ENCODE measurements at places on chromosomes 13 and 19.
A peak's percentile ranks its signal among the peaks of the same experiment; 100 is the strongest.

GRCh38 chr13:112760435-112760834 is 70.6 kb downstream of the ATP11A start:
- DNase-seq: no peak

DNA sequence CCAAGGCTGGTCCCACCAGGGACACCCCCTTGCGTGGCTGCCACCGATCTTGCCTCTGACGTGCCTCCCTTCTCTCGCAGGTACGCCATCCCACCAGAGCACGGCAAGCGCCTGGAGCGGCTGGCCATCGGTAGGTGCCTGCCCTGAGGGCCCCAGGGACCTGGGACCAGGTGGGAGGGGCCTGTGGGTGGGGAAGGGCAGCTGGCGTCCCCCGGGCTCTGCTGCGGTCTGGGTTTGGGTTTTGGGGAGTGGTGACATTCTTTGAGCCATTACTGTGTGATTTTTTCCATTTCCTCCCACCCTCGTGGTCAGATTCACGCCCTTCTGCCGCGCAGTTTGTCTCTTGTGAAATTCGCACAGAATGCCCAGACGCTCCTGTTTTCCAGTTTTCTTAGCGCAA is 102.0 kb downstream of the KDM4B start:
- no peak for DNase-seq

DNA sequence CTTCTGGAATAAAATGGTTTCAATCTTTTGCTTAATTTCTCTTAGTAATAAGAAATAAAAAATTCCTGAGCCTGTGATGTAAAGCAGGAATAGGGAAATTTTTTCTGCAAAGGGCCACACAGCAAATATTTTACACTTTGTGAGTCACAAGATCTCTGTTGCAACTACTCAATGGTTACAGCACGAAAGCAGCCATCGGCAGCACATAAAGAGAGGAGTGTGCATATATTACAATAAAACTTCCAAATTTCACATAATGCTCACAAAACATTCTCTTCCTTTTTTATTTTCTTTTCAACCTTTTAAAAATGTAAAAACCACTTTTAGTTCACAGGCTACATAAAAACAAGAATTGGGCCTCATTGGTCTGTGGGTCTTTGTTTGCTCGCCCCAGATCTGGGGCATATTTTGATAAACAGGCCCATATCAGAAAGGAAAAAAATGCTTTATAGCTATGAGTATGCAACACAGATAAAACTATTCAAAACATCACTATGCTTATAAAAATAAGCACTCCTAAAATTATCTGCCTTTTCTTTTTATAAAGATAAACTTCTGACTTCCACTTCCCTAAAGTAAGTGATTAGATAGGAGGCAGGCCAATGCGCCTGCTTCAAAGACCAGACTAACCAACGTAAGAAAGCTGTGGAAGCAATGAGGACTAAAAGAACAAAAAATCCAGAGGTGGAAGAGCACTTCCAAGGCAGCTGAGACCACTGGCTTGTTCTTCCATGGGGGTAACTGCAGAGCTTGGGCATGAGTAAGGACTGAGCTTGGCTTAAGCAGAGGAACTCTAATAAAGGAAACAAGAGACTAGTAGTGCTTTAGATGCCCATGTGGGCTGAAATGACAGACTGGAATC is 26.5 kb downstream of the MYCBP2 start:
- DNase-seq: no peak

- no peak for DNase-seq
These were observed 134.5 kb downstream of the IRS2 start for GRCh38 chr13:109651854-109652253.

- DNase-seq: no peak
These were observed 629.7 kb downstream of the LIG4 start for GRCh38 chr13:107585469-107586180.

DNA sequence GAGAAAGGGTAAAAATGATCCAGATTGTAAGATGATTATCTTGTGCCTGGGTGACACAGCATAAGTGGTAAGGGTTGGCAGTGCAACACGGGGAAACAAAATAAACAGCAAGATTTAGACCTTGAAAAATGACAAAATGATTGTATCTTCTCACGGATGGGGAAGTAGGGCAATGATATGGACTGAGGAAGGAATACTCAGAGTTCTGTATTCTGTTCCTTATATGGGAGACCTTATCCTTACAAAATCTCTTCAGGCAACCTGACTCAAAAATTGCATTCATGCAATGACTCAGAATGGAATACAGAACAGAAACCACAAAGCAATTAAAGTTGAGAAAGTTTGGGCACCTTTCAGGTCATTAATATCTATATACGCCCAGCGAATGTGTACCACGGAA is 149.0 kb downstream of the HS6ST3 start:
- no peak for DNase-seq

DNA sequence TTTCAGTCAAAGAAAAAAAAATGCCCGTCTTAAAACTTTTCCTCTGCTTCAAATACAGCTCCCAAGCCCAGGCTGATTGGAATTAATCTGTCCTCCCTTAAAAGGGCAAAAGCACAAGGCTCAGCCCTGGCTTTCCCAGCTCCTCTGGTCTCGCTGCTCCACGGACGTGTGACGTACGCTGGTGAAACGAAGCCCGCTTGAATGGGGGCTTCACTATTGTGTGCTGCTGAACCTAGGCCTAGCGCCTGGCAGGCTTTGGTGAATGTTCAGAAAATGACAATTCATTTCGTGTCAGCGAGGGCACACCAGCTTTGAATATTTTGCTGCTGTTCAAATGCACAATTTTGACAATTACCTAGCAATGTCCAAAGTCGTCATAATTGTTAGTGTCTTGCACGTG is 615 bp upstream of the ZNF135 start:
- no peak for DNase-seq

- no peak for DNase-seq
These were observed 444 bp downstream of the PROSER1 start for GRCh38 chr13:39037410-39037879.

DNA sequence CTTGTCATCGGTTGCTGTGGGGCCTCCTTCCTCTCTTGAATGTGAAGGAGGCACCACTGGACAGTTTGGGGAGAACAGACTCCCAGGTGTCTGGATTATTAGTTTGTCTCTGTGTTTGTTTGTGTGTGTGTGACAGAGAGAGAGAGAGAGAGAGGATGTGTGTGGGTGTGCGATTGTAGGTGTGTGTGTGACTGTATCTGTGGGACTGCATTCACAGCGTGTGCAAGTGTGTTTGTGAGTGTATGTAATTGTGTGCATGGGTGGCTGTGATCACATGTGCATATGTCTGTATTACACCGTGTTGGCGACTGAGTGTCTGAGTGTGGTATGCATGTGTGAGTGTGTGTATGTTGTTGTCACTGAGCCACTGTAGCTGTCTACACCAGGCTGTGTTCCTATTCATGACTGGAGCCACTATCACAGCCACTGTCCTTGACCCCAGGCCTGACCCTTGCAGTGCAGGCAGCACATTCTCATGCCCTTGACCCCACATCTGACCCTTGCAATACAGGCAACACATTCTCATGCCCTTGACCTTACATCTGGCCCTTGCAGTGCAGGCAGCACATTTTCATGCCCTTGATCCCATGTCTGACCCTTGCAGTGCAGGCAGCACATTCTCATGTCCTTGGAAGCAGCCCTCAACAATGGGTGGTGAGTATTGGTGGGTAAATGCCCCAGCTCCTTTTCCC is 25.1 kb upstream of the CYP4F8 start:
- DNase-seq: no peak

GRCh38 chr13:35994131-35994966 is 136.8 kb downstream of the DCLK1 start:
- no peak for DNase-seq

- no peak for DNase-seq
These were observed 93.0 kb downstream of the ITGBL1 start for GRCh38 chr13:101545521-101545920.

DNA sequence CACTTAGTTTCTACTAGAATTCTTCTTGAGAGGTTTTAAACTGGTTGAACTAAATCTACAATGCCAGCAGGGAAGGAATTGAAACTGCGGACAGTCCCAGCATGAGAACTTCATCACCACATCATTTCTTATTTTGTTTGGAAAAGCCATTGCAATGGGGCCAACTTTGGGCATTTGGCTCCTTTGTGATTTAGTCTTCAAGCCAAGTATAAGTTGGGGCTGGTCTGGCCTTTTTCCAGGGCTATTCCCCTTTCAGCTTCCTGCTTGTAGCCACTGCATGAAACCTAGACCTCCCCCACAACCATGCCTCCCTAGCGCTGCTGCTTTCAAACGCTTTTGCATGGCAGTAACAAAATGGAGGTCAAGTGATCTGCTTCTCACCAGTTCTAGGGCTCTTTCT is 142.3 kb downstream of the RGCC start:
- DNase-seq: no peak

GRCh38 chr19:3338541-3339181 is 27.7 kb upstream of the NFIC start:
- no peak for DNase-seq

GRCh38 chr13:27605610-27606200 is 14.6 kb downstream of the LNX2 start:
- DNase-seq: no peak

DNA sequence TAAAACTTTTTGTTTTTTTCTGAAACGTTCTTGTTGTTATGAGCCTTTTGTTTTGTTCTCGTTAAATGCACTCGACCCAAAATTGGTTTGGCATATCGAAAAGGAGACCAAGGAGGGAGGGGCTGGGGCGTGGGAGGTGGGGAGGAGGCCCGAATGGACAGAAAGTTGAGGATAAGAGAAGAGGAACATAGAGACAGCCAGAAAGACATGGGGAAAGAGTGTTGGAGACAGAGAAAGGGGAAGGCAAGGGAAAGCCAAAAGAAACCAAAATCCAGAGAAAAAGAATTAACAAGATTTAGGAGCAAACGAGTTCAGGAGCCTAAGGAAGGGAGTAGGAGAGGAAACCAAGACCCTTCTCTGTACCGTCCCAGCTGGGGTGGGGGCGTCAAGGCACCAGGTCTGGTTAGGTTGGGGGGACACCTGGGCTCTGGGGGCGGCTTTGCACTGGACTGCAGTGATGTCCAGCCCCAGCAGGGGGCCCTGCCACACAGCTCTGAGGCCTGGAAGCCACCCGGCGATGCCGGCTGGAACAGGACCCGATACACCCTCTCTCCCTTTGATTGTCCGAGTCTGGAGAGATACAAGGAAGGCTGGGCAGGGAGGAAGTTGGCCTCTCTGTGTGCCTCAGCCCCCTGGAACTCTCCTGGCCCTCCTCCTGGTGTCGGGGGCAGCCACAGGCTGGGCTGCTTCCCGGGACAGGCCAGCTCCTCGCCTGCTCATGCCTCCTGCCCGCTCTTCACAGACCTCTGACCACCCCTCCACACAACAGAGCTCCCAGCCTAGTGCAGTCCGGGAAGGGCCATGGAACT is 11.6 kb upstream of the ASF1B start:
- peak; percentile 65 for DNase-seq

DNA sequence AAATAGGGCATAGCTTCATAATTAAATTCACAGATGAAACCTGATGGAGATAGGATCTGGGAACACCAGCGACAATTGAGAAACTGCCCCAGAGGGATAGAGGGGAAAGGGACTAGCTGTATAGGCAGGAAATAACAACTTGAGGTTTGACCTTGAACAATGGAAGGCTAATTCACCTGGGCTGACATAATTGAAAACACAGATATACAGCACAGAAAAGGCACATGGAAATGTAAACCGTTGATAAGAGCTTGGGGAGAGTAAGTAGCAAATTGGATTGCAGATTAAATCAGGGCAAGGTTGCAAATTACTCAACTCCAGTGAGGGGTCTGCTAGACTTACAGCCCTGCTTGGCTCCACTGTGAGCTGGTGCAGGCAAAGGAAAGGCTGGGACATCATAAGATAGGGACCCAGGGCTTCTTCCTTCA is 246.7 kb downstream of the DLEU7 start:
- DNase-seq: no peak

DNA sequence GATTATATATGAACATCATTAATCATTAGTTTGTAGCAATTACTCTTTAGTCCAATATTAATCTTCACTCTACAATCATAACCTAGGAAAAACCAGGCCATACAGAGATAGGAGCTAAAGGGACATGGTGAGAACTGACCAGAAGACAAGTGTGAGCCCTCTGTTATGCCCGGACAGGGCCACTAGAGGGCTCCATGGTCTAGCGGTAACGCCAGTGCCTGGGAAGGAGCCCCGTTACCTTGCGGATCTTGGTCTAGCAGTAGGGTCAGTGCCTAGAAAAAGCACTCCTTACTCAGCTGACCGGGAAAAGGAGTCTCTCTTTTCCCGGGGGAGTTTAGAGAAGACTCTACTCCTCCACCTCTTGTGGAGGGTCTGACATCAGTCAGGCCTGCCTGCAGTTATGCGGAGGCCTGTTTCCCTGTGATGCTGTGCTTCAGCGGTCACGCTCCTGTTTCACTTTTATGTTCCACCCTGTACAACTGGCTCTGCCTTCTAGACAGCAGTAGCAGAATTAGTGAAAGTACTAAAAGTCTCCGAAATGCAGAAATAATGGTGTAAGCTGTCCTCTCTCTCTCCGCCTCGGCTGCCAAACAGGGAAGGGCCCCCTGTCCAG is 13.8 kb downstream of the OR7D4 start:
- DNase-seq: peak; percentile 68

DNA sequence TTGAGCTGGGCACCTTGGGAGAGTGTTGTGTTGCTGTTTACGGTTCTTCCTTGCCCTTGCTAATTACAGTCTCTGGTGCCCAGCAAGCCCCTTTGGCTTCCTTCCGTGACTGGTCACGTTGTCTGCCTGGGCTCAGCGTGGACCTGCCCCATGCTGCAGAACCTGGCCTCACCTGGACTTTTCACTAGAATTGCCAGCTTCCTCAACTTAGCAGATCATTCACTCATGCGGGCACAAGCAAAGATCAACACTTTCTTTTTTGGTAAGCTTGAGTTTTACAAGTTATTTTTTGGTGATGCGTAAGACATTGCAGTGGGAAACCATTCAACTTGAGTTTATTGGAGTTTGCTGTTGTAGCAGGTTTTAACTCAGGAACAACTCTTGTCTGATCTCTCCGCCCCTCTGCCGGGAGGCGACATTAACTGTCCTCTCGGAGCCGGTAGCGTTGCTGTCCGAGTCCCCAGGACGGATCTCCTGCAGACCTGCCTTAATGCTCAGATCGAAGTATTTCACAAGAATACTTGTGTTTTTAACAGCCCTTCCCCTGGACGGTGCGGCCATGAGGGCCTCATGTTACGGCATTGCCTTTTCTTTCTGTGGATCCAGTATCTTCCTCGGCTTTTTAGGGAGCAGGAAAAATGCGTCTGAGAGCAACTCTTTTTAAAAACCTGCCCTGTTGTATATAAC is 15.7 kb upstream of the TEX29 start:
- DNase-seq: no peak

- no peak for DNase-seq
These were observed 278.9 kb upstream of the PCDH9 start for GRCh38 chr13:67509018-67509417.

- no peak for DNase-seq
These were observed 104.5 kb downstream of the URI1 start for GRCh38 chr19:30046522-30046921.

DNA sequence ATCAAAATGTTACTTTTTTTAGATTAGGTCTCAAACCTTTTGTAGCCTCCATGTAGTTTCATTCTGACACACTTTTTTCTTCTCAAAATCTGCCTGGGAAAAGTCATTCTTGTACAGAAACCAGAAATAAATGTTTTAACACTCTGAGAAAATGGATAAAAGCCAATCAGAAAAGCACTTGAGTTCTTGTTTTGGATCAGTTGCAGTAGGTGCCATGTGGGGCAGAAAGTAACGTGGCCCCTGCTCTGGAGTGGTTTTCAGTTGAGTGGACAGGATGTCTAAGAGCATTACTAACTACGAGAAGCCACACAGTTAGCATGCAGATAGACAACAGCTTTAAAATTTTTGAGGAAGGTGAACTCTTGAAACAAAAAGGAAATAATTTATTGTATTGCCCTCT is 19.1 kb downstream of the GPR183 start:
- no peak for DNase-seq

- no peak for DNase-seq
These were observed 75.3 kb upstream of the SCEL start for GRCh38 chr13:77460195-77460594.

Measured in Caco-2 (cell line).